Midbrain (tissue), 1 donor: ENCODE measurements at places on chromosomes 3 and 15.

- DNase-seq = no peak
Observed at GRCh38 chr3:152902141-152902669, 67.3 kb downstream of the P2RY1 start.

DNA sequence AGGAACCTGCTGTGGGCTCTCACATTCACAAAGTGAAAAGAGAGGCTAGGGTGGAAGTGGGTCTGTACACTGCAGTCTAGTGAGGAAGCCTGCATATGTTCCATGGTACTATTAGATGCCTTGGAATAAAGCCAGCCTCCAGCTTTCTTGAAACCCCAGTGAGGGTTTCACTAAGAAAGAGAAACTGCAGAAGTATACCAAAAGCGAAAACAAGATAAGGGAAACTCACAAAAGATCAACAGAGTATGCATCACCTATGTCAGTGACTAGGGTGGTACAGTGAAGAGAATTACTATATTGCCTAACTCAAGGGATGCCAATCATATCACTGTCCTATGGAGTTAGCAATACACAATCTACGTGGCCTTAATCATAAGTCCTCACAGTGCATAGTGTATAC lies 212.5 kb upstream of the GADL1 start:
- DNase-seq = no peak

DNA sequence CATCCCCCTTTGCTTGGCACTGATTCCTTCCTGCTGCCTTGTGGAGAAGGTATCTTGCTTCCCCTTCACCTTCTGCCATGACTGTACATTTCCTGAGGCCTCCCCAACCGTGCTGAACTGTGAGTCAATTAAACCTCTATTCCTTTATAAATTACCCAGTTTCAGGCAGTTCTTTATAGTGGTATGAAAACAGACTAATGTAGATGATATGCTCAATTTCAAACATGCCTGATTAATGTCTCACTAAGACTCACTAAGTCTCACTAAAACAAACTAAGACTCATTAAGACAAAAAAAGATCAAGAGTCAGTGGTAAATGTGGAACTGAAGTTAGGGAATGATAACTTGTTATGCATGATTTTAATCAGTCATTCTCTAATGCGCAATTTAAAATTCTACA lies 606.6 kb downstream of the RBMS3 start:
- DNase-seq = no peak

DNA sequence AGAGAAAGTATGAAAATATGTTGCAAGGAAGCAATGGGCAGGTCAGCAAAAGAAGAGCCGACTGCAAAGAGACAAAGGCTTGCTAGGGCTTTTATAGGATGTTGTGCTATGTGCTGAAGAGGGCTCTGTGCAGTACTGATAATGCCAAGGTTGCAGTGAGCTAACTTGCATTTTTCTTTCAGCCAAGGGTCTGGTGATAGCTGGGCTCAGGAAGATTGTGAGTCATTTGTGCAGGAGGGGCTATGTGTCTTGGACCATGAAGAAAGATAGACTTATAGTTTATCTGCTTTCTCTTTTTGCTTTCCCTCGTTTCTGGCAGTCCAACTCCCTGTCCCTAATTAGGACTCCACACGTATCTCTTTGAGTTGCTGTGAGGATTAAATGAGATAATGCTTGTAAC lies 64.5 kb upstream of the LRIG1 start:
- no peak for DNase-seq

- no peak for DNase-seq
Observed at GRCh38 chr15:101617390-101617965, 34.7 kb downstream of the TM2D3 start.

GRCh38 chr3:180871901-180872300 lies 40.6 kb upstream of the FXR1 start:
- no peak for DNase-seq

DNA sequence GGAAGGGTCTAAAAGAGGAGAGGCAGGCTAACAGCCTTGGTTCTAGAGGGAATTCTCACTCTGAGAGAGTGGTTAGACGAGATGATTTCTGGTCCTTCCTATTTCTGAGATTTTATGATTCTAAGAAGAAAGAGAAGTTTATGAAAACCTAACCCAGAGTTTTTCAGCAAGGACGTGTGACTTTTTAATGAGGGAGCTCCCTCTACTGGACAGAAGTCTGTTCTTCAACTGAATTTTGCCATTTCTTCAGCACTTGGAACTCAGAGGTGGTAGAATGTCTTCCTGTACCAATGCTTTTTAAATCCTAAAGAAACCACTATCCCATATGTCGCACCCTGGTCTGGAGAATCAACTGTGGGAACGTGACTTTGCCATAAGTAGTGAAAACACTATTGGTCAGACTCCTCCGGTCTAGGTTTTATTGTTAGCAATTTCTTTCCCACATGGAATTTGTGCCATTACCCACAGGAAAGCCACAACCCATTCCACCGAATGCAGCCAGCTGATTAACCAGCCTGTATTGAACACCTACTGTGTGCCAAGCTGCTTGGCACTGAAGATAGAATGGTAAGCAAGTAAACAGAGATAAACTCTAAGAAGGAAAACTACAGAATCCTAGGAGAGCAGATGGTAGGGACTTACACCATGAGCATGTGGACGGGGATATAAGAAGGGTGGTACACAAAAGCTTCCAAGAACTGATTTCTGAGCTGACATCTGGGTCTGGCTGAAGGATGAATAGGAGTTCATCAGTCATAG lies 199.5 kb upstream of the LMCD1 start:
- peak; percentile 53 for DNase-seq

DNA sequence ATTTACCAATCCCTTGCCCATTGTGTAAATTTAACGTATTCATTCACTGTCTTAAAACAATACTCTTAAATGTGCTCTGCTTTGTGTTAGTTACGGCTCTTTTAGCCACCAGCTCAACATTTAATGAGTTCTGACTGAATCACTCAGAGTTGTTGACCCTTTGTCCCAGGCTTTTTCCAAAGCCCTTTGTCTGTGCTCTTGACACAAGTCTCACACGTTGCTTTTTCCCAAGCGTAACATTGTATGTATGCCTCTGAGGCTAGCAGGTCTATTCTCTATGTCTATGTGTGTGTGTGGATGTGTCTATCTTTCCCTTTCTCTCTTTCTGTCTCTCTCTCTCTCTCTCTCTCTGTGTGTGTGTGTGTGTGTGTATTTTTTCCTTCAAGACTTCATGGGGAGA lies 435.4 kb upstream of the GOLIM4 start:
- no peak for DNase-seq

DNA sequence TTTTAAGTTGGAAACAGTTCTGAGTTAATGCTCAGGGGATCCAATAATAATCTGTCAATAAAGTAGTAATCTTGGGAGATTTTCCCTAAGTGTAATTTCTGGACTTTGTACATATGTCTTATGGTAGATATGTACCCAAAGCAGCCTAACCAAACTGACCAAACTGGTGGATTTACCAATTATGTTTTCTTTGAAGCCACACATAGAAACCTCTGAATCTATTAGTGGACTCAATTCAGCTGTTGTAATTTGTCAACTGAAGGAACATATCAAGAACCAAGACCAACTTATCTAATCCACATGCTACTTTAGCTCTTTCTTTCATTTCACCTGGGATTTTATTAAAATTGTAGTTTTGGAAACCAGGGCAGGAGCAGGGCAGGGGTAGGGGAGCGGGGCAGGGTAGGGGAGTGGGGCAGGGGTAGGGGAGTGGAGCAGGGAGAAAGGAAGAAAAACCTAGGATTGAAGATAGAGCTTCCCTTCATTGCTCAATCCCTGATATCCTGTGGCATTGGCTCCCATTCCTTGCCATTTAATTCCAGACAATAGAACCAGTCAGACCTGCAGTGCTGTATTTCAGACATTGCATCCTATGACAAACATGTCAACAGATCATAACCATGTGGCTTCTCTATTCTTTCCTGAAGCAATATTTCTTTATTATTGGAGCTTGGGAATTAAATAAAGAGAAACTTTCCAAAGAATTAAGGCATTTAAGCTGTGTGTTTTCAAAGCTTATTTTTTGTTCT lies 101.8 kb downstream of the NFKBIZ start:
- DNase-seq = no peak

GRCh38 chr15:31526916-31527690 lies 200.5 kb downstream of the KLF13 start:
- DNase-seq = no peak

DNA sequence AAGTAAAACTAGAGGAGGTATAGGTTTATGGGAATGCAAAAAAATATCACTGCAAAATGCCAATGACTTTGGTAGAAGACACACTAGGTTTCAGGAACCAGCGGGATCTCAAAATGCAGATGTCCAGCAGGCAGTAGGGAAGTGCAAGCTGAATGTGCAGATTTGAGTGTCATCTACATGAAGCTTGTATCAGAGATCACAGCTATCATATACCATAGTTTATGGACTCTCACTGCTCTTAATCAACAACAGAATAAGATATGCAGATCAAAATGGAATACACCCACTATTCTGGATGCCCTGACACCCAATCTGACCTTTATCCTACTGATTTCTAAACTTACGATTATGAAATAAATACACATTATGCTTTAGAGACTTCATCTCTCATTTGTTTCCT lies 27.7 kb downstream of the TMCC1 start:
- DNase-seq = no peak

- no peak for DNase-seq
Observed at GRCh38 chr3:66018057-66019033, 20.4 kb downstream of the MAGI1 start.

GRCh38 chr3:66490214-66490613 lies 10.6 kb downstream of the LRIG1 start:
- no peak for DNase-seq

- no peak for DNase-seq
Observed at GRCh38 chr3:47359323-47359722, 21.5 kb upstream of the PTPN23 start.

GRCh38 chr3:193960487-193961274 lies 175.3 kb upstream of the HES1 start:
- peak; percentile 28 for DNase-seq
